A549 treated with Hydrocortisone at 1 μM for 4 hours (cell line): ENCODE measurements at places on chromosomes 3 and 15. TPM values are rescaled to one million over a fixed set of nuclear protein-coding genes. Genes with fewer than 3 reads are reported as not detected.

Gene ATP2B2
- 0.03 to 0.12 TPM (median 0.08 TPM) in 5 replicates for total RNA-seq

Gene NR1I2
- total RNA-seq = not detected in 5 replicates

Gene CCRL2
- 0.07 to 0.10 TPM (median 0.09 TPM) in 3 of 5 replicates, not detected in the others for total RNA-seq

Gene TRIM71
- total RNA-seq = 0.02 TPM in 2 of 5 replicates, not detected in the others

Gene DLL4
- 1.8 to 2.4 TPM (median 2.1 TPM) in 5 replicates for total RNA-seq
